HFFc6 (cell line): ENCODE measurements at places on chromosomes 3 and 15.
A peak's percentile ranks its signal among the peaks of the same experiment; 100 is the strongest.

DNA sequence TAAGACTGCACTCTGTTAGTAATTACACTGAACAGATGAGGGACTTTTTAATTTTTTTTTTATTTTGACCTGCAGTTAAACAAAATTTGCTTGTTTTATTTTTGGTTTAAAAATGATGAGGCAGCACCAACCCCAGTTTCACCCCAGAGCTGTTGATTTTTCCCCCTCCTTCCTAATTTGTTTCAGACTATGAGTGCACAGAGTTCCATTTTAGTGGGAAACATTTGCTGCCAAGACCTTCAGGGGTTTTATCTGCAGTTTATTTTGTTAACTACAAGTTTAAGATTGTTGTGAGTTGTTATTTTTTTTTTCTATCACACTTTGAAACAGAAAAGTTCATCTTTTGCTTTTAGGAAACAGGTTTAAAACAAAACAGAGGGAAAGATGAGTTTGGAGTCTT lies 455.9 kb upstream of the NR2F2 start:
- no peak for DNase-seq

- no peak for DNase-seq
Observed at GRCh38 chr15:27734785-27735495, 364.2 kb downstream of the OCA2 start.

- DNase-seq, result peak; percentile 55
Observed at GRCh38 chr3:136984837-136985236, 27.1 kb downstream of the IL20RB start.

GRCh38 chr3:101128001-101128400 lies 134.8 kb upstream of the ABI3BP start:
- no peak for DNase-seq

GRCh38 chr15:58622877-58623276 lies 126.6 kb downstream of the ADAM10 start:
- no peak for DNase-seq

DNA sequence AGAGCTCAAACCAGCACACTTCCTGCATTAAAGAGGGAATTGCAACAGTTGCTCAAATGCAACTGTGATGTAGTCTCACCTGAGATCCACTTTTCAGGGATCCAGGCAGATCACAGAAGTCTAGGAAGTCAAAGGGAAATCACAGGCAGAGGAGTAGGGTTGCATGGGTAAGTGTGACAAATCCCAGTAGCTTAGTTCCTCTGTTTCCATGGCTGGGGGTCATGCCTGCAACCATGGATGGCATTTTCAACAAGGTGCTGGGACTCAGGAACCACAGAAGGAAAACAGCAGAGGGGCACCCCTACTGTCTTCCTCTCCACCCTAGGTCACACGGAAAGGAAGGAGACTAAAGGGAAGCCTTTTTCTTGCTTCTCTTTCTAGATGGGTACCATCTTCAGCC lies 36.5 kb upstream of the ARNT2 start:
- no peak for DNase-seq

DNA sequence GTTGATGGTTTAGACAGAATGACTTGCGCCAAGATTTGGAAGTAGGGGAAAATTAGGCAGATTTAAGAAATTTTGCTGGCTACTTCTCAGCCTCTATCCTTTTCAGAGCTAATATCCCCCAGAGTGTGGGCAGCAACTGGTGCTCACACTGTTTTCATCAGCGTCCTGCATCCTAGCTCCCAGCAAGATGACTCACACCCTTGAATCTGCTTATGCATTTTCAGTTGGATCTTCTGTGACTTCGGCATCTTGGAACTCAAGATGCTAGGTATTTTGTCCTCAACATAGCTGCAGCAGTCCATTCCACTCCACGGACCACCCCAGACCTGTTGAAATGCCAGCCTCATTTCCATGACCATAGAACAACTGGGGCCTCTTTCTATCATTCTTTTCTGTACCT lies 336.1 kb upstream of the NR2F2 start:
- DNase-seq, result peak; percentile 25

GRCh38 chr15:67024998-67025368 lies 40.4 kb upstream of the SMAD3 start:
- no peak for DNase-seq

DNA sequence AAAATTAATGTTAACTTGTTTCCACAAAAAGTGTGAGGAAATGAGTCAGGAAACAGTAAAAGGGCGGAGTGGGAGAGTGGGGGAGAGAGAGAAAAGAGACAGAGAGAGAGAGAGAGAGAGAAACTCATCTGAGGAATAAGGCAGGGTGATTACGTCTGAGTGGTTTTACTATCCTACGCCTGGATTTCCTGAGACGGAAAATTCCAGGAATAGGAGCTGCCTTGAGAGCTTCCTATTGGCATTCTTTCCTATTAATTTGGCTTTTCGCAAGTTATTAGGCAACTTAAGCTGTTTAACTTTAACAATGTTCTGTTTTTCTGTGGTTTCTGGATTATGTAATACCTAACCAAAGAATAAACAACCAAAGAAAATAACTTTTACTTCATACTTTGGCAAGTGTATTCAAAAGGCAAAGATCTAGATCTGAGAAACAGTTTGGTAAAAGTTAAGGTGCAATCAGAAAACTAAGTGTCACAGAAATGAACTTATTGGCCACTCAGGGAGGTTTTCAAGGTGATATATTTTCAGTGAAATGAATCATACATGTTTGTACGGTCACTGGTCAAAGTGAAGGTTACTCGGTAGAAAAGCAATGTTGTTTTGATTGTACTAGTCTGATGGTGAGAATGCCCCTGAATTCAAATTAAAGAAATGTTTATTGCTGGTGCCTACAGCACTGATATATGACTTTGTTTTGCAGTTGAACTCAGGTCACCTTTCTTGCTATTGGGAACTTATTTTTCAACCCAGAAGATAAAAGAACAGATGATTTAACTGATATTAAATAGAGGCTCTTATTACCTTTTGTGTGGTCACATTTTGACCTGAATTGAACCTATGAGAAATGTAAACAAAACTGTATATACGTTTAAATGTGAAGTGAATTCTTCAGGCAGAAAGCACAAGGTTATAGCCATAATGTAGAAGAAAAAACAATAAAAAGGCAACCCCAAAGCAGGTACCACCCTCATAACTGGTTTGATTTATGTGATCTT lies 39.9 kb upstream of the TNFSF10 start:
- DNase-seq, result peak; percentile 61

DNA sequence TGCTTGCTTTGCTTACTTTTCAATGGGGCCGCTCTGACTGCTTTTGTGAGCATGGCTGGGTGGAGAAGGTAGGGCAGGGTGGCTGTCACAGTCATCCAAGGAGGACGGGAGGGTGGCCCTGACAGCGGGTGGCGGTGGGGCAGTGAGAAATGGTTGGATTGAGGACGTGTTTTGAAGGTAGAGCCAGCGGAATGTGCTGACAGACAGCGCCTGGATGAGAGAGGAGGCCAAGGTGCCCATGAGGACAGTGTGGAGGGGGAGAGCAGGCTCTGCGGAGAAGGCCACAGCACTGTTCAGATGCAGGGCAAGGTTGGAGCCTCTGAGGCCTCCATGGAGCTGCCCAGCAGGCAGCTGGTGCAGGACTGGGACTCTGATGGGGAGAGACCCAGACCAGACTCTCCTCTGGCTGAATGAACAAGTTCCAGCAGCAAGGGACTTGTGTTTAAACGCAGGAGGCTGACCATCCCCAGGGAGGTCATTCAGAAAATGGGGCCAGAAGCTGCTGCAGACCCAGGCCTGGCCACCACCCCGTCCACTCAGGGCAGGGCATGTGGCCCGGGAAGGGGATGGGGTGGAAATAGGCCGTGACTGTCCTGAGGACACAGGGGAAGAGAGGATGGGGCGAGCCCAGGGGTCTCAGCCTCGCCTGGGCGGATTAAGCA lies 120.3 kb upstream of the PRR20G start:
- no peak for DNase-seq

DNA sequence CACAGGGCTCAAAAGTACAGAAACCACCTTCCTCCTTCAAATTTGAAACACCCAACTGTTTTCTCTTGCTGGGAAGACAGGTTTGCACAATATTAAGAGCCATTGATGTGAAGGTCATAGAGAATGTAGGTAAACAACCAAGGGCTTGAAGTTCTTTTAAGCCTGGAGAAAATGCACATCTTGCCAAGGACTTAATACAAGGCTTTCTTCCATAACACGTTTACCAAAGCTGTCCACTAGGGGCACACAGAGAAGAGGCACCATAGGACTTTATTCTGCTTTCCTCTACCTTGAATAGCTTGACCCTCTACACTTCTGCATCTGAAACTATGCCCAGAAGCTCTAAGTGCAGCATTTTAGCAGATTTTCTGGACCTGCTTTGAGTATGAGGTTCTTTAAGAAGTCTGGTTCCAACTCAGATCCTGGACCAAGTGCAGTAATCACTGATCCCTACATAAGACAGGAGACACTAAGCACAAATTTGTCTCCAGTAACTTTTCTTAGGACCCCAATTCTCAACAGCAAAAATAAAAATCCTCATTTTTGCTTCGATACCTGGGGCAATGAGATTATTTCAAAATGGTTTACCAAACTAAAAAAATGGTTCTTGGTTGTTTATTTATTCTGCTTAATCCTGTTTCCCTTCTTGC lies 138.0 kb downstream of the FBN1 start:
- DNase-seq, result peak; percentile 55

GRCh38 chr3:71428841-71429596 lies 154.5 kb downstream of the FOXP1 start:
- no peak for DNase-seq

DNA sequence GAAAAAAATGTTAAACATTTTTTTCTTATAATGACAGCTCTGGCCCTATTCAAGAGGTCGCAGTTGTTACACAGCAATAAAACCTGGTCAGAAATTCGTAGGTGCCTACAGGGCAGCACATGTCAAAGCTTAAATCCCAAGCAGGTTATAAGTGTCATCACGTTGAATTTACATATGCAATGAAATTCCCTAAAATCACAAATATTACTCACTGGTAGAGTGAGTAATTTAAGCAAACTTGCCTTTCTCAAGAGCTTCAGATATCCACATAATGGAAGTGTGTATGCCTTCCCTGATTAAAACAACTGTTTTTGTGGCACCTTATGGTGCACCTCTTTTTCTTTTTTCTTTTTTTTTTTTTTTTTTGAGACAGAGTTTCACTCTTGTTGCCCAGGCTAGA lies 90.7 kb upstream of the FNDC3B start:
- DNase-seq, result no peak

DNA sequence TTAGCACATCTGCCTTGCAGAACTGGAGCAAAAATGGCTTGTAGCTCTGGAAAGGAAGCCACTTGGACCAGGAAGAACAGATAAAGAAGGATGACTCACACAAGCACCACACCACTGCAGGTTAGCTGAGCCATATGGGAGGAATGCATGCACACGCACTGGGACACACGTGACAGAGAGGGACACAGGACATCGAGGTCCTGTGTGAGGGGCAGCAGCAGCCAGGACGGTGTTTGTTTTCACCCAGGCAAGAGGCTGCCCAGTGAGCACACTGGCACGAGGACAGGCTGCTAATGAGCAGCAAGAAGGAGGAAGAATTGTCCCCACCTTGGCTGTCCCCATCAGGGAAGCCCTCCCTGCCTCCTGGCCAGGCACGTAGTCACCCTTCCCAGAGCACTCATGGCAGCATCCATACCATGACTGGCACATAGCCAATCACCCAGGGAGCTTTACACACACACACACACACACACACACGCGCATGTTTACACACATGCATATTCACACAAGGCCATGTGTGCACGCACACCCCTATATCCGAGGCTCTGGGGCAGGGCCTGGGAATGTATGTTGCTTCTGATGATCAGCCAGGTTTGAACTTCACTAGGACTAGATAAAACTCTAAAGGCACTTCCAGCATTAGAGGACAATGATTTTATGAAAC lies 24.0 kb upstream of the SPTBN5 start:
- peak; percentile 70 for DNase-seq

DNA sequence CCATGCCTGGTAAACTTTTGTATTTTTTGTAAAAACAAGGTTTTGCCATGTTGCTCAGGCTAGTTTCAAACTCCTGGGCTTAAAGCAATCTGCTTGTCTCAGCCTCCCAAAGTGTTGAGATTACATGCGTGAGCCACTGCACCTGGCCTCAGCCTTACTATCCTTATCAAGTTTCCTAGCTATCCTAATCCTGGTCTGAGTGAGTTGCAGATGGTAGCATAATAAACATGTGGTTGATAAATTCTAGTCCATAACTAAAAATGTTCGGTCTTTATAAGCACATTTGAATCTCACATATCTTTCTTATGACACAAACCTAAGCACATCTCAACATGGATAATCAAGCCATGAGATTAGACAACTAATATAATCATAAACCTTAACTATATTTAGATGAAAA lies 18.5 kb downstream of the NPHP3 start:
- no peak for DNase-seq

DNA sequence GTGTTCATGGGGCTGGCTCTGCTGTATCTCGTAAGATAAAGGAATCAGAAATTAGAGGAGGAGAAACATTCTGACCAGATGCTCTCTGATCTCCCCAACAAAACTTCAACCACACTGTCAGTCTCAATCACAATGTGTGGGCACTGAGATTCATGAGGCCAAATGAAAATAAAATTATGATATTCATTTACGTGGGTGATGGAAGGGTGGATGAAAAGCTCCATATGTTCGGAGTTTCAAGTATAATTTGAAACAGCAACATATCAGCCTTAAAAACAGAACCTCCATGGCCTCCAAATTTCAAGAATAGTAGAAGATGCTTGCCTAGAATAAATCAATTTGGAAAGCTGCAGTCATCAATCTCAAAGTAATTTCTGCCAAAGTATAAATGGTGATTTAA lies 363.7 kb downstream of the MAGI1 start:
- no peak for DNase-seq

- no peak for DNase-seq
Observed at GRCh38 chr15:59177317-59177660, 29.4 kb upstream of the LDHAL6B start.

- peak; percentile 83 for DNase-seq
Observed at GRCh38 chr15:70569091-70569713, 194.2 kb downstream of the UACA start.

DNA sequence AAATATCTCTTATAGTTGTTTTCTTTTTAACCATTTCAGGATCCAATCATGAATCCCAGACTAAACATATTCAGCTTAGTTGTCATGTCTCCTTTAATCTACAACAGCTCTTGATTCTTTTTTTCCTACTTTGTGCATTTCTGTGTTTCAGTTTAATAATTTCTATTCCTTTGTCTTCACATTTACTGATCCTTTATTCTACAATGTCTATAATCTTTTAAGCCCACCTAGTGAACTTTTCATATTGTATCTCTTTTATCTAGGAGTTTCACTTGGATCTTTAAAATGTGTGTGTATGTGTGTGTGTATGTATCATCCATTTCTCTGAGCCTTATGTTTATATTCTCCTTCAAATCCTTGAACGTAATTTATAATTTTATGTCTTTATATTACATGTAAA lies 70.1 kb downstream of the RNF13 start:
- DNase-seq, result no peak

GRCh38 chr3:66267031-66267430 lies 46.2 kb downstream of the SLC25A26 start:
- DNase-seq, result no peak
